ENCODE measurements at places on chromosomes 12 and 14.

DNA sequence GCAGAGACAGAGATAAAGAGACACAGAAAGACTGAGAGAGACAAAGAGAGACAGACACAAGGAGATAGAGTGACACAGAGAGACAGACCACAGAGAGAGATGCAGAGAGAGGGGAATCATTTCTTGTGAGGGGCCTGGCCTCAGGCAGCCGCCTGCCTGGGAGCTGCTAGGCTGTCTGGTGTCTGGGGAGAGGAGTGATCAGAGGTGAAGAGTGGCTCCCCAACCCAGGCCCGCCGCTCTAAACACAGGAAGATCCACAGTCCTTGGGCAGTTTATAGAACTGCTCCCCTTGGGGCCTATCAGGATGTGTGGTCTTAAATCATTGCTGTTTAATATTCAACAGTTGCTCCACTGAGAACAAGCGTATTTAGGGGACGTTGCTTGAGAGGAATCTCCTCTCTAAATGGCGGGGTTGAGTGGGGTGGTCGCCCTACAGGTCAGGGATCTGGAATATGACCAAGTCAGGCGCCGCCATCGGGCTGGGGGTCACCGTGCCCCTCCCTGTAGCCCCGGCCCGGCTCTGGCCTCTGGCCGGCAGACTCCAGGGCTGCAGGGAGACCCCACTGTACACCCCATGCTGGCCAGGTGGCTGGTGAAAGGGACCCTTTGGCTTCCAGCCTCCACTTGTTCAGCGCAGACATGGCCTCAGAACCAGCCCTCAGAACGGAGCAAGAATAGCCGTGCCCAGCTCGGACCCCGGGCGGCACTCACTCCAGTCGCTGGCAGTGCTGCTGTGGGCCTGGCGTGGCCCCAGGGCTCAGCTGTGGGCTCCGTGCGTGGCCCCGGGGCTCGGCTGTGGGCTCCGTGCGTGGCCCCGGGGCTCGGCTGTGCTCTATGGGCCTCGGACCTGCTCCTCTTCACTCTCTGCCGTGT lies 89.4 kb downstream of the GALNT9 start:
- DNase-seq: no peak

- DNase-seq: no peak
Measured at GRCh38 chr12:51921017-51921725, 13.9 kb downstream of the ACVRL1 start.

GRCh38 chr14:95063391-95063790 lies 93.9 kb downstream of the DICER1 start:
- DNase-seq: no peak

DNA sequence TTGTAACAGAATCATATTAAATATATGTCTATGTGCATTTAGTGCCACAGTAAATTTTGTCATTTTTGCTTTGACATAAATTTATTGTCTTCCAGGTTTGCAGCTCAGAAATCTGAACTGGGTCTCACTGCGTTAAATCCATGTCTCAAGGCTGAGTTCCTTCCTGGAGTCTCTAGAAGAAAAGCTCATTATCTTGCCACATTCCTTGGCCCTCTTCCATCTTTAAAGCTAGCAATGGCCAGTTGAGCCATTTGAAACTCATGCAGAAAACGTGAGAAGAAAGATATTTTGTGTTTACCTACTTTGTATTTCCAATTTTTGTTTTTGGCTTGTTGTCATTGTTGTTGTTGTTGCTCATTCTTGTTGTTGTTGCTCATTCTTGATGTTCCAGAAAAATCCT lies 10.7 kb downstream of the PRH1 start:
- no peak for DNase-seq

DNA sequence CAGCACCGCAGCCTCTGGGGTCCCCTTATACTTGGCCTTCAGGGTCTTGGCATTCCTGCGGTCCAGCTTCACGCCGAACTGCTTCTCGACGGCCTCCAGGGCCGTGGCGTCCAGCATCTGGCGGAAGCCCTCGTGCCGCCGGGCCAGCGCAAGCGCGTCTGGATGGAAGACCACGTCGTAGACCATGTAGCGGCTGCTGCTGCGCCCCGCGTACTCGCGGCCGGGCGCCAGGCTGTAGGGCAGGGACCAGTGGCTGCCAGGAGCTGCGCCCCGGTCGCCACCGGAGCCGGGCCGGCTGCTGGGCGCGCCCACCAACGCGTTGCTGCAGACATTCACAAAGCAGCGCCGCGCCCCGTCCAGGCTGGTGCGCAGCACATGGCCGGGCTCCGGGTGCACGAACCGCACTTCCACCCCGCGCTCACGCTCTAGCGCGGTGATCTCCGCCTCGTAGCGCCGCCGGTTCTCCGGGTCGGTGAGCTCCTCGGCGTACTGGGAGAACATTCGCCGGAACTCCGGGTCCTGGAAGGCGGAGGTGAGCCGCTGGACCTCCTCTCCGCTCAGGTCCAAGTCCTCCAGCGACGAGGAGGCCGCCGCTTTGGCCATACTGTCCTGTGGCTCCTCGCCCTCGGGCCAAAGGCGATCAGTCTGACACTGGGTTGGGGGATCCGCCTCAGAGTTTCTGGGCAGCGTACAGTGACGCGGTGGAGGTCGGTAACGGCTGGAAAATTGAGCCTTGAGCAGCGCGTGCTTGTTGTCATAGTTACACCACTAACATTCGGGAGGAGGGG lies at the start of gene DNAAF2:
DNAAF2 (minus strand) TSS at position 698 of the 788 bp plus-strand sequence; CDS start at position 603, 95 bp downstream.
- no peak for DNase-seq

DNA sequence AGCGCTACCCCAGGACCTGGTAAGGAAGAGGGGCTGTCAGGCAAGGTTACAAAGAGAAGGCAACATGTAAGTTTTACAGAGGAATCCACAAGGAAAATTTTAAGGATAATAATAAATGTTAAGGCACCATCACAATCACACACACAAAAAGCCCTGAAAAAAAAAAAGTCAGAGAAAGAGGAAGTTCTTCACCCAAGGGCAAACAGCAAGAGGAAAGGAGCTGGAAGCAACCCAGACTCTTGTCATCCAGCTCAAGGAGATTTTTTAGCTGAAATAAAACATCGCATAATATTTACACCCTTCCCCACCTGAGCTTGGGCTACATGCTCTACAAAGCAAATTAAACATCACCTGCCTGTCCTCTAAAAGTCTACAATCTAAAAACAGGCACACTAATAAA lies 9.5 kb downstream of the SPTB start:
- no peak for DNase-seq

DNA sequence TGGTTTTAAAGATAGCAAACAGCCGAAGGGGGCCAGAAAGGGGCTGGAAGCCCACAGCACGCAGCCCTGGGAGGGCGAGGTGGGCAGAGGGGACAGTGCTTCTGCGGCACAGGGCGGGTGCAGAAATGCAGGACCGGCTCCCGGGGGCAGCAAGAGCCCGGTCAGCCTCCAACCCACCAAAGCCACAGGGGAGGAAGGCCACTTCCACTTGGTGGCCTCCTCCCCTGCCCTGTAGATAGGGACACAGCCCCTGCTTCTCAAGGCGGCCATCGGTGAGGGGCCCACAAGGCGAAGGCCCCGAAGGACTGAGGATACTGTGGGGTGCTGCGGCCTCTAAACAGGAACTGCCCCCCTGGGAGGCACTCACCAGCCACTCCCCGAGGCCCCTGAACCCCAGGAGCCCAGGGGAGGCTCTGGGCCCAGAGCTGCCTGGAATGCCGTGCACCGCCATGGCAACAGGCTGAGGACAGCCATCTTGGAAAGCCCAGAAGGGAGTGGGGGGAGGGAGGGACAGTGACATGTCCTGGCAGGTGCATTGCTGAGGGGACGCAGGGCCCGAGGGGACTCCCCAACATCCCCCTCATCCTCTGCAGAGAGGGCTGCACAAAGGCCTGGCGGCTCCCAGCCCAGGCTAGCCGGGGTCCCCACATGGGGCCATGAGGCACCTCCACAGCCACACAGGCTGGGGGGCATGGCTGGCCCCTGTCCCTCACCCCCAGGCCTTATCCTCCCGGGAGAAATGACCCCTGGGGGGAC lies 114.7 kb downstream of the NCOR2 start:
- no peak for DNase-seq

DNA sequence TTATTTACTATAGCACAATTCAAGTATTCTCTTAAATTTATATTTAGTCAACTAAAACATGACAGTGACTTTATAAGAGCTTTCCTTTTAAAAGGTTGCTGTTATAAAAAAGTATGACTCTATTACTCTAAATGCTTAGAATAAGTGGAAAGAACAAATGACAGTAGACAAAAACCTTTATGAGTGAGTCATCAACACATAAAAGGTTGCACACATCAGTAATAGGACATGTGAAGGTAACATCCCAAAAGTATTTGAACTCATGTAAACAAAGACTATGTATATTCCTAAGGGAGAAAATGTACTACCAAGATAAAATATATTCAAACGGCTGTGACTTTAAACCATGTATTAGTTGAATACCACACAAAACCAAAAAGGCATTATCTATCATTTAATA lies 98.8 kb downstream of the PAWR start:
- no peak for DNase-seq

- no peak for DNase-seq
Measured at GRCh38 chr12:100687686-100688085, 106.9 kb upstream of the ANO4 start.

- no peak for DNase-seq
Measured at GRCh38 chr14:23563473-23564180, 4.0 kb downstream of the AP1G2 start.

DNA sequence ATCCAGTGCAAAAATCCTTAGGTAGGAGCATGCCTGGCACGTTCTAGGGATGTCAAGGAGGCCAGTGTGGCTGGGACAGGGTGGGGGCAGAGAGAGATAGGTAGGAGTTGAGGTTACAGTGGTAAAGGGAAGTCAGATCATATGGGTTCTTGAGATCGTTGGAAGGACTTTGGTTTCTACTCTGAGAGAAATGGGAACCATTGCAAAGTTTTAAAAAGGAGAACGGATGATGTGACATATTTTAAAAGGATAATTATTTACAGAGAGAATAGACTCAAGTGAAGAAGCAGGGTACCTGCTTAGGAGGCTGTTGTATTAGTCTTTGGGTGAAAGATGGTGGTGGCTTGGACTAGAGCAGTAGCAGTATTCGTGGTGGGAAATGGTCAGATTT lies 47.6 kb upstream of the ATP2B1 start:
- no peak for DNase-seq

DNA sequence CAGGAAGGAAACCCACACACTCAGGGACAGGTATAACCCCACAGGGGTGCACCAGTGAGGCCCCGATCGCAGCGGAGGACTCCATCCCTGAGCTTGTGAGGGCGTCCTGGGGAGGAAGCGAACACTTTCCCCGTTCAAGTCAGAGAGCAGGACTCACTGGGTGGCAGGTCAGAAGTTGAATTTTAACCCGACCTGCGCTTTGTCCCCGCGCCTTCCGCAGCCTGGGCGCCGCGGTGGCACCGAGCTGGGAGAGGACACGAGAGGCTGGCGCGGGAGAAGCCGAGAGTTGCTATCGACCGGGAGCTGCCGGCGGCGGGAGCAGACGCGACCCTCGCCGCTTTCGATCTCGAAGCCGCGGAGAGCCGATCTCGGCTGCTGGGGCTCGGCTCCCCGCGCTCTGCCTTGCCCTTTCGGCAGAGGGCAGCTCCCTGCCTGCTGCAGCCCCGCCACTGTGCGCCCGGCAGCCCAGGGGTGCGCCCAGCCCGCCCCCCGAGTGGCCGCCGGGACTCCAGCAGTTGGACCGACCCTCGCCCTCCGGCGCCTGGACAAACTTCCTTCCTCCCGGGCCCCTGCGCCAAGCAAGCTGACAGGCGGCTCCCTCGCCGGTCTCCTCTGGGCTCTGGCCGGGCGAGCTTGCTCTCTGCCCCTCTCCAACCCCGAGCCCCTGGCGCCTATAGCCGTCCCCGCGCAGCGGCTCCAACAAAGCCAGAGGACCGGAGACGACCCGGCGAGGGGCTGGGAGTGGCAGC lies 918 bp downstream of the LIN7A start:
- DNase-seq: peak; percentile 7

DNA sequence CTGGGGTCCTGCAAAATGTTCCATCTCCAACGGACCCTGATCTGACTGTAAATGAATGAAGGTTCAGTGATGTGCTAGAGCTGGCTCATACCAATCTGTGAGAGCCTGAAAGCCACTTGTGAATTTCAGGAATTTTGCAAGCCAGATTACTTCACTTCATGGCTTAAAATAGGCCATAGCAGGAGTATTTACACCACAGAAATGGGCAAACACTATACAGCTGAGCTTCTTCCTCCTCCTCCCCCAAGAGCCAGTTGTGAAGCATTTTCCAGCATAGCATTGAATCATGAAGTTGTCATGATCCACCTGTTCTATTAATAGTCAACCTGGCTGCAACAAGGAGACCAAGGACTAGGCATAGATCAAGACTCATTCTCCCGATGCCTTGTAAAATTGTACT lies 141.3 kb upstream of the RASSF8 start:
- no peak for DNase-seq

GRCh38 chr12:109737631-109738030 lies 24.0 kb downstream of the FAM222A start:
- DNase-seq: no peak

DNA sequence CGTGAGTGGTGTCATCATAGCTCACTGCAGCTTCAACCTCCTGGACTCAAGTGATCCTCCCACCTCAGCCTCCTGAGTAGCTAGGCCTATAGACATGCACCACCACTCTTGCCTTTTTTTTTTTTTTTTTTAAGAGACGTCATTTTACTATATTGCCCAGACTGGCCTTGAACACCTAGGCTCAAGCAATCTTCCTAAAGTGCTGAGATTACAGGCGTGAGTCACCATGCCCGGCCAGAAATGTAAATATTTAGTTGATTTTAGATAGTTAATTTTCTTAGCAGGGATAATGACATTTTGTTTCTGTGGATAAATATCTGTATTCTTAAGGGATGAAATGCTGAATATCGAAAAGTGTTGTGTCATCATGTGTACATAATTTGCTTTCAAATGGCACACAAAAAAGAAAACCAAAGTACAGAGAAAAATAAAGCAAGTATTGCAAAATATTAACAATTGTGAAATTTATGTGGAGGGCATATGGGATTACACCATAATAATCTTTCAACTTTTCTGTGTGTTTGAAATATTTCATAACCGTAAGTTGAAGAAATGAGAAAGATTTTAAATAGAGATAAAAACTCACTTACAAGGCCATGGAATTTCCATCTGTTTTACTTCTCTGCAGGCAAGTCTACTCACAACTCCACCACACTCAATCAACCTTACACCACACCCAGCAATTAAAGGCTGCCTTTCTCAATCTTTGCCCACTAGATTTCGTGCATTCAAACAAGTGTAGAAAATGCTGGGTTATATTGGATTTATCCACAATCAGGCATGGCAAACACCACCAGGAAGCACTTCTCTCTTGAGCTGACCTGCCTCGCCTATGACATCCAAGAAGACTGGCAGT lies 93.7 kb downstream of the SPTSSA start:
- no peak for DNase-seq

GRCh38 chr12:50933459-50934124 lies 18.8 kb upstream of the HIGD1C start:
- DNase-seq: no peak
